Dermis microvascular lymphatic vessel endothelial cell (primary cell): ENCODE measurements at places on chromosomes 12 and 14.
A peak's percentile ranks its signal among the peaks of the same experiment; 100 is the strongest.

- DNase-seq, result no peak
Measured at GRCh38 chr14:68711561-68712309, 81.1 kb downstream of the ZFP36L1 start.

DNA sequence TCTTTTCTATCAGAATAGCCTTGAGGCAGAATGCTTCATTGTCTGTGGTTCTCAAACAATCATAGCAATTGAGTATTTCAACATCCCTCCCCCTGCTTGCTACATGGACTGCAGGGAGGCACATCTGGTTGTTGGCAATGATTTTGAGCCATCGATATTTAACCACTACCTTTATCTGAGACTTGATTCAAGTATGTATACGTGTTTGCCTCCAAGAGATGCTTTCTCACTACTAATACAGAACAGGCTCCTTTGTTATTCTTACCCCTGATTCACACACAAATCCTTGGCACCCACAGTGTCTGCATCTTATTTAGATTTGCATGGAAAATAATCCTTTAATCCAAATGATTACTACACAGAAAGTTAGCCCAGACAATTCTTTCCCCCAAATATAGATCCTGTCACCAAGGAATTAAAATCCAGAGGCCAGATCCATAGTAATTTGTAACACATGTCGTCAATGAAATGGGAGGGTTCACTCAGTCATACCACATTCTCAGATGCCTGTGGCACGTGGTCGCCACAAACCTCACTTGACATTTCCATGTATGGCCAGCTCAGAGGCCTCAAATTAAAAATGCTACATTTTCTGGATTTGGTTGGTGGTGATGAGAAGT, 199.3 kb downstream of the ITPR2 start:
- DNase-seq, result no peak

DNA sequence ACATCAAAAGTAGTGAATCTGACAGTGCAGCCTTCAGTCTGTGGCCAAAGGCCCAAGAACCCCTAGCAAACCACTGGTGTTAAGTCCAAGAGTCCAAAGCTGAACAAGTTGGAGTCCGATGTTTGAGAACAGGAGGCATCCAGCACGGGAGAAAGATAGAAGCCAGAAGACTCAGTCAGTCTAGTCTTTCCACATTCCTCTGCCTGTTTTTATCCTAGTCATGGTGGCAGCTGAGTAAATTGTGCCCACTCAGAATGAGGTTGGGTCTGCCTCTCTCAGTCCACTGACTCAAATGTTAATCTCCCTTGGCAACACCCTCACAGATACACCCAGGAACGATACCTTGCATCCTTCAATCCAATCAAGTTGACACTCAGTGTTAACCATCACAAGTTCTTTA, 1255.4 kb downstream of the LRFN5 start:
- DNase-seq, result no peak

- DNase-seq, result peak; percentile 89
Measured at GRCh38 chr14:22836301-22837113, at the start of gene MMP14. MMP14 (plus strand) TSS chr14:22836585; CDS start chr14:22836818, 233 bp downstream.

DNA sequence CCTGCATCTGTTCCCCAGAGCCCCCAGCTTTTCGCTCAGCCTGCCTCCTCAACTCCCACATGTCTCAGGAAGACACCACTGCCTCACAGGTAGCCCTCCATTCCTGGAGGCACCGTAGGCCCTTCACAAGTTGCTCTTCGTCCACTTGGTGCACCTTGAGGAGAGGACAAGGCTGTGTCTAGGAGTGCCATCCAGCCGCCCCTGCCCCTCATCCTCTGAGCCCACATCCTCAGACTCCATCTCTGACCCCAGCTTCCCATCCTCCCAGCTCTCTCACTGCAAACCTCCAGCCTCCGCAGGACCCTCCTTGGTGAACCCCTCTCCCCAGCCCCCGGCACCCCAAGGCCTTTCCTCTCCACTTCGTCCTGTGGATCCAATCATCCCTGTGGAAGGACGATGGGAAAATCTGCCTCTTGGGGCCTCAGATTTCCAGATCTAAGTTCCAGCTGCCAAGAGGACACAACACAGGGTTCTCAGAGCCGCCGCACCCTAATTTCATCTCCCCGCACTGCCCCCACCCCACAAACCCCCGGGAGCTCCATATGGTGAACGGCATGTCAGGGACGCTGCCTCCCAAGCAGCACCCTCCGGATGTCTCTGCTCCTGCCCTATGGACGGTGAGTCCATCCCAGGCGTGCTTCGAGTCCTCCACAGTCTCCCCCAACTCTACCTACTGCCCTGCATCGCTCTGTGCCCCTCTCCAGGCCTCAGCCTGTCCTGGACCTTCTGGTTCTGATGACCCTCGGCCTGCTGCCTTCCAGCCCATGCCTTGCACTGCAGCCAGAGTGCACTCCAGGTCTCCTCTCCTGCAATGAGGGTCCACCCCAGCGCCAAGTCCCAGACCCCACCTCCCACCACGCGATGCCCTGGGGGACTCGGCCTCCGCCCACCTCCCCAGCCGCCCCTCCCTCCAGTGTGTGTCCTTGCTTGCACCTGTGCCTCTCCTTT, 314.1 kb upstream of the DIO3 start:
- DNase-seq, result no peak
